ENCODE measurements at places on chromosomes 5 and 9.

- DNase-seq, result no peak
Observed at GRCh38 chr5:39794513-39795210, 369.9 kb upstream of the DAB2 start.

- no peak for DNase-seq
Observed at GRCh38 chr5:8229551-8229950, 360.6 kb downstream of the MTRR start.

- no peak for DNase-seq
Observed at GRCh38 chr9:93290495-93291434, 106.8 kb downstream of the WNK2 start.

- no peak for DNase-seq
Observed at GRCh38 chr9:16485575-16486321, 384.7 kb downstream of the BNC2 start.
